ENCODE measurements at places on chromosomes 5 and 9.

- DNase-seq: no peak
These were observed 1783.5 kb upstream of the WWC1 start for GRCh38 chr5:166507810-166508425.

- no peak for DNase-seq
These were observed 12.7 kb upstream of the TMEM174 start for GRCh38 chr5:73160239-73160671.

GRCh38 chr5:172717481-172718195 is 53.4 kb downstream of the DUSP1 start:
- no peak for DNase-seq

DNA sequence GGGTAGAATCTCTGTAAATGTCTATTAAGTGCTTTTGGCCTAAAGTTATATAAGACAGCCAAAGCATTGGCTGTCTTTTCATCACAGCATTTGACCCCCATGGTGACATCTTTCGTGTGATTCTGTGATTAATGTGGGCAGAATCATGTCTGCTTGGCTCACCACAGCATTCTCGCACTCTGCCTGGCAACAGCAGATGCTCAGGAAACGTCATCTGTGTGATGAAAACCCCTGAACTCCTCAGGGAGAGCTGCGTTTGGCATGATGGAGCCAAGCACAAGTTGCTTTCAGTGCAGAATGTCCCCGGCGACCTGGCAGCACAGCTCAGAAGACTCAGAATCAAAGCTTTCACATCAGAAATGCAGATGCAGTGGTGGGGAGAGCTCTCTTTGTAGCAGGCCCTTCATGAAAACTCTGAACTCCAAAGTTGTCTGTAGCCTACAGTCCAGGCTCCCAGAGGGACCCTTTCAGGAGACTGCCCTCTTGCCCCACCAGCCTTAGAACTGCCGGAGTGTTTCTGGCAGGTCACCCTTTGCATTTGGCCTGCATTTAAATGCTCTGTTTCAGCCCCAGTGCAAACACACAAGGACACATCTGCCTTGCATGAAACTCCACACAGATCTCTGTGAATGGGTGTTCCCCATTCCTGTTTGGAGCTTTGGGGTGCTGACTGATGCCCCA is 155.6 kb upstream of the PANK3 start:
- no peak for DNase-seq

DNA sequence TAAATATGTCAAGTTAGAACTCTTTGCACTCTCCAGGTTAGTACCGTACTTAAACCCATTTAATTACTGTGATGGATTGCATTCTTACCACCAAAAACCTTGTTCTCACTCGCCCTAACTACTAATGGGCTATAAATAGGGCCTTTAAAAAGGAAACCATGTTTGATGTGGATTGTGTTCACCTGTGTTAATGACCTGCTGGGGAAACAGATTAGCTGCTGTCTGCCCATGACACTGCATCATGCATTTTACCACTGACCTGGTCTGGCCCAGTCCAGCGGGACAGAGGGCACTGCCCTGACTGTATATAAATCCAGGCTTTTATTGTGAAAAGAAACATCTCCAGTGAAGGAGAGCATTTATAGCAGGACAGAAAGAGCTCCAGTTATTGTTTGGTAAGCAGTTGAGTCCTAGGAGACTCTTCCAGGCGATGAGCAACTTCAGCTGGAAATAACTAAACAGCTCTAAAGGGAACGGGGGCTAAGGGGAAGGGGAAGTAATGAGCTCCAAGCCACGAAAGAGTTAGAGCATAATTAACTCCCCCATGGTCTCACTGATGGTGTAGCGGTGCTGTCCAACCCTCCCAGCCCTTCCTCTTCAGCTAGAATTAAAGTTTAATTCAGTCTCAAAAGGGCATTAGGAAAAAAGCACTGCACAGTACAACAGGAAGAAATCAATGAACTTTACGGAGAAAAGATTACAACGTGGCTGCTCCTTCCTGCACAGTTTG is 303.1 kb downstream of the ENC1 start:
- DNase-seq: no peak

DNA sequence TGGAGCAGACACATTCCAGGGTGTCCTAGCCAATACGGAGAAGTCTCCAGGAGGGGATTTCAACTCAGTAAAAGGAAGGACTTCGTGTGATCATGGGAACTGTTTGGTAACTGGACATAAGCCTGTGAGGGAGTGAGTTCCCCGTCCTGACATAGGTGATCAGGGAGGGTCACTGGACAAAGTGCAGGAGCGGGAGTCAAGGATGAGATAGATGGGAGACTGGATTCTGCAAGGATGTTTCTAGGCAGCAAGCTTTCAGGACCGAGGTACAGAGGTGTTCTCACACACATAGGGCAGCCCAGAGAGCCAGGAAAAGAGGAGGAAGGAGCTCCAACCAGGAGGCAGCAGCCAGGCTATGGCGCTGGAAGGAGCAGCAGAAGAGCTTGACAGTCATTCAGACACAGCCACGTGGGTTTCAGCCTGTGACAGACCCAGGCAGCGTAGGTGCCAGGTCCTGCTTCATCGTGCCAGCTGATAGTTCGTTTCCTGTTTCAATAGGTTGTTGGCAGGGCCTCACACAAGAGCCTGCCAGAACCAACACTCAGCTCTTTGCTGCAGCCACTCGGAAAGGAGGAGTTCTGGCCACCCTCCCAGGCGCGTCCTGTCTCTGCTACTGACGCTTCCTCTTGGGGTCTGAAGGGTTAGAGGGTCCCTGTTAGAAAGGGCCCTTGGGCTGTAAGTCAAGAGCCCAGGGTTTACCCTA is 84.1 kb downstream of the AMBP start:
- DNase-seq: peak; percentile 83

Measured in NCI-H1105 (cell line).